Frontal cortex (tissue), 4 donors: ENCODE measurements at places on chromosomes 4 and X. TPM values are rescaled to one million over a fixed set of nuclear protein-coding genes. Genes with fewer than 3 reads are reported as not detected.

FAM193A gene
- total RNA-seq, result 17.1 TPM

GRCh38 chr4:118313098-118313497, 39.7 kb downstream of the PRSS12 start:
- DNase-seq, result no peak

- DNase-seq, result no peak
These were observed 459.7 kb upstream of the FAT1 start for GRCh38 chr4:187183346-187183745.

DNA sequence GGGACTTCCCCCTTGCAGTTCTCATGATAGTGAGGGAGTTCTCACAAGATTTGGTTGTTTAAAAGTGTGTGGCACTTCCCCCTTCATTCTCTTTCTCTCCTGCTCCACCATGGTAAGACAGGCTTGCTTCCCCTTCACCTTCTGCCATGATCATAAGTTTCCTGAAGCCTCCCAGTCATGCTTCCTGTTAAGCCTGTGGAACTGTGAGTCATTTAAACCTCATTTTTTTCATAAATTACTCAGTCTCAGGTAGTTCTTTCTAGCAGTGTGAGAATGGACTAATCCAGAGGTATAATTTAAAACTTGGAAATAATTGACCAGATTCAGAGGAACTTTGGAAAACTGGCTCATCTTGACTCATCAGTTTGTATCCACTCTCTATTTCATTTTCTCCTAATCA, 129.0 kb downstream of the TMEM47 start:
- DNase-seq, result no peak

- no peak for DNase-seq
These were observed 66.6 kb downstream of the TBC1D9 start for GRCh38 chr4:140689623-140690022.

DNA sequence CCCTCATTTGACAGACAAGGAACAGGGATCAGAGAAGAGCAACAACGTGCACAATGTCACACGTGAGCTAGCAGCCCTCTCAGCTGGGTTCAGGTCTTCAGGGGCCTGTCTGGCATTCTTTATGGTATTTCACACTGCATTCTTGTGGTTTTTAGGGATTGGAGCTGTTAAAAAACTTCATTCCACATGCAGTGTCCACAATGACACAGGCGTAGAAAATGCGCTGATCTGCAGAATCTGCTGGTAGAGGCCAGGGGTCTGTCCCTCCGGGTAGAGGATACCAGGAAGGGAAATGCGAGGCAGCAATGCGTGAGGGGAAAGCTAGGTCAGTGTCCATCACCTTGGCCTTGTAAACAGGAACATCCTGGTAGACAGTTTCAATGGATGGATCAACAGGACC, 36.6 kb downstream of the MAP7D3 start:
- DNase-seq, result no peak

DNA sequence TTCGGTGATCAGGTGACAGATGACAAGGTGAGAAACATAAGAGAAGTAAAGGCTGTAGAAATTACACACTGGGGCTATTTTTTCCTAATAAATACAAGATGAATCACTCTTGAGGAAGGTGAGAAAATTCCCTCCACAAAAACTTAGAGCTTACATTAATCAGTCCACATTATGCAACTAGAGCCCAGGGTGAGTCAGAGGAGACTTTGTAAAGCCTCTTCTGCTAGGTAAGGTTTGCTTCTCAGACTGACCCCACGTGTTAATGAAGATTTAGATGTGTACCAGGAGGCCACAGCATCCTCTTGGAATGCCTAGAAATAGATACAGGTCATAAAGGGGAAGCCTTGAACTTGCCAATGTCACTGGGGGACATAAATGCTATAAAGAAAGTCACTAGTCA, 396.0 kb upstream of the SMIM31 start:
- no peak for DNase-seq

- DNase-seq, result no peak
These were observed 77.7 kb upstream of the DCAF8L1 start for GRCh38 chrX:28058901-28059300.

- no peak for DNase-seq
These were observed 167.6 kb downstream of the ARHGAP10 start for GRCh38 chr4:147899512-147899911.

GRCh38 chr4:27181693-27182092, 321.1 kb downstream of the STIM2 start:
- DNase-seq, result no peak

DNA sequence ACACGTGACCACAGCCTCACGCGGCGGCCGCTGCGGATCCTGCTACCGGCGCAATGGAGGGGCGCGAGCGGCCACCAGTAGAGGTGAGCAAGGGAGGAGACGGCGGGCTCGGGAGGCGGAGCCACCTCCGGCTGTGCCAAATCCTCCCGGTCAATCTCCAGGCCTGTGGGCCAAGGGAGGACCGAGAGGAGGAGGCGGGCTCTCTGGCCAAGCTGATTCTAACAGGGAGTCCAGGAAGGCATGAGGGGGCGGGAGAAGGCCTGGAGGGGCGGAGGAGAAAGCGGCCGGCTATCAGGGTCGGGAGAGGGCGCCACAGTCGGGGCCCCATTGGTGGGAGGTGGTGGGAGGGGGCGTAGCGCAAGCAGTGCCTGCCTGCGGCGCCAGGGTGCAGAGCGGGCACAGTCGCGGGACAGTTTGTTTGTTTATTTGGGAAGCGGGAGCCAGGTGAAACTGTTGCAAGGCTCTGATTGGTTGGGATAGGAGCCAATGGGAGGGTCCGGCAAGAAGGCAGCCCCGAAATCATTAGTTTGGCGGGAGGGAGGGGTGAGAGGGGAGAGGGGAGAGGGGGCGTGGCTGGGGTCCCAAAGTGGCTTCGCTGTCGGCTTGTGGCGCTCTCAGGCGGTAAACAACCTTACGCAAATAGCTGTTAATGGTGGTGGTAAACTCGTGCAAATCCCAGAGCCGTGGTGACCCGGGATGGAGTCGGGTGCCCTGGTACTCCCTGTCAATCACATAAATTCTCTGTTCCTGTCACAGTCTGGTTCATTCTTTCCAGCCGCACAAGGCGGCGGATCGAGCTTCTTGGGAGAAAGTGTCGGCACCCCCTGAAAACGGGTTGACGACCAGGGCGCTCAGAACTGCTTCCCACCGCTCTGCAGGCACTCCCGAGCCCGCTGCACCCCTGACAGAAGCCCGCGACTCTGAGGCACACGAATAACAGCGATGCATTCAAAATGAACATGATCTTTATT, at the start of gene IRS4:
IRS4 (minus strand) TSS at position 55 of the 971 bp plus-strand sequence.
- no peak for DNase-seq

- no peak for DNase-seq
These were observed 3.8 kb upstream of the ZNF185 start for GRCh38 chrX:152893980-152894610.
